ENCODE measurements at places on chromosomes 3 and 15.

DNA sequence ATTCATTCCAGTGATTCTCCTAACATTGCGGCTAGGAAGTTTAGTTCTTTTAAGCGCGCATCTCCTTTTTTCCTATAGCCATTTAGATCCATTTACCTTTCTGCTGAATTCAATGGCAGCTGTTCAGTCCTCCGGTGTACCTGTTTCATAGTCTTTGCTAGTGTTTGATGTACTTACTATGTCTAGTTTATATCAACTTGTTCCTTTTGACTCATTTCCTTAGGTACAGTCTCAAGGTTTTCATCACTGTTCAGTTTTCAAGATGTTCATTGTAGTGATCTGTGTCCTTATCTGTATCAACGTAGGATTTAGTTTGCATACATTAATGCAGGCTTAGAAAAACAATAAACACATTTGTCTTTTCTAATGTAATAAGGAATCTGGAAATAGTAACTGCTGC lies 59.0 kb upstream of the MBNL1 start:
- peaks cover 13% of the 10 kb centered on the region for H3K4me1 ChIP-seq
- no peak overlapping the region for H3K27ac ChIP-seq
- no peaks in the 10 kb centered on the region for H3K36me3 ChIP-seq
- no peak for DNase-seq
- no peak overlapping the region for H3K4me3 ChIP-seq
- no peaks in the 10 kb centered on the region for H3K27me3 ChIP-seq

DNA sequence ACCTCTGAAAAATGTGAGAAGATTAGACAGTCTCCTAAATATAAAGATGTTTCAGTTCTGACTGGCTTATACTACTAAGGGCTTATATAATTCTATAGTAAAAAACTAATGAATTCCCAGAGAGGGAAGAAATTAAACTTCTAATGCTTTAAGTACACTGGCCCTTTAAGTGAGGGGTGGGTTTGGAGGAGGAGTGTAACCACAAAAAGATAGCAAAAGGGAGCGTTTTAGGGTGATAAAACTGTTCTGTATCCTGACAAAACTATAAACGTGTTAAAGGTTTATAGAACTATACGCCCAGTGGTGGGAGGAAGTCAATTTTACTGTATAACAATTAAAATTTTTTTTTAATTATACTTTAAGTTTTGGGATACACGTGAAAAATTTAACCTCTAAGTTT lies 45.8 kb downstream of the CEP152 start:
- H3K36me3 ChIP-seq, result peaks cover 79% of the 10 kb centered on the region
- H3K27me3 ChIP-seq, result no peaks in the 10 kb centered on the region
- no peak overlapping the region for H3K27ac ChIP-seq
- H3K4me3 ChIP-seq, result no peak overlapping the region
- peaks cover 4% of the 10 kb centered on the region for H3K4me1 ChIP-seq

- no peaks in the 10 kb centered on the region for H3K27me3 ChIP-seq
- DNase-seq, result no peak
- peaks cover 57% of the 10 kb centered on the region for H3K4me1 ChIP-seq
- H3K27ac ChIP-seq, result no peak overlapping the region
- H3K36me3 ChIP-seq, result no peaks in the 10 kb centered on the region
- H3K4me3 ChIP-seq, result no peak overlapping the region
These were observed 41.3 kb upstream of the MUC4 start for GRCh38 chr3:195853036-195853435.

- H3K27me3 ChIP-seq, result no peaks in the 10 kb centered on the region
- H3K4me1 ChIP-seq, result no peaks in the 10 kb centered on the region
- H3K4me3 ChIP-seq, result no peak overlapping the region
- DNase-seq, result no peak
- no peak overlapping the region for H3K27ac ChIP-seq
These were observed 28.1 kb downstream of the LSAMP start for GRCh38 chr3:116417151-116417550.

- DNase-seq, result no peak
- no peak overlapping the region for H3K4me3 ChIP-seq
- no peak overlapping the region for H3K27ac ChIP-seq
- no peaks in the 10 kb centered on the region for H3K36me3 ChIP-seq
- H3K27me3 ChIP-seq, result no peaks in the 10 kb centered on the region
- H3K4me1 ChIP-seq, result no peaks in the 10 kb centered on the region
These were observed 105.0 kb downstream of the EDEM1 start for GRCh38 chr3:5292512-5292911.

GRCh38 chr15:55707951-55708350 lies 35.0 kb downstream of the PRTG start:
- no peak overlapping the region for H3K27ac ChIP-seq
- no peak overlapping the region for H3K4me3 ChIP-seq
- no peaks in the 10 kb centered on the region for H3K36me3 ChIP-seq
- no peak for DNase-seq

DNA sequence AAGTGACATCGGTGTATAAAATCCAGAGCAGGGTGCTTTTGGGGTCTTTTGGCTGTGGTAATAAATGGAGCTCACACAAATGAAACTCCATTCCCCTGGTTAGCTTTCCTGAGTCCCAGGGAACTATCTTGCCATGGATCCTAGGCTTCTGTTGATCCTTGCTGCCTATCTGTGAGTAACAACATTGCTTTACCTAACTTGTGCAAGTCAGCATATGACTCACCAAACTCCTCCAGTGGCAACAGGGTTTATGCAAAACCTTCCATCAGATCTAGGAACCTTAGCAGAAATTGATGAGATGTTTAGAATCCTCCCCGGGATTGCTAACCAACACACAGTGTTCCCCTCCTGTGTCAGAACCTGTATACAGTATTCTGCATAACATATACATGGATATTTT lies 105.4 kb downstream of the SCAPER start:
- peak; percentile 12 for DNase-seq
- no peaks in the 10 kb centered on the region for H3K27me3 ChIP-seq
- no peaks in the 10 kb centered on the region for H3K36me3 ChIP-seq
- H3K4me1 ChIP-seq, result no peaks in the 10 kb centered on the region
- H3K4me3 ChIP-seq, result no peak overlapping the region
- H3K27ac ChIP-seq, result no peak overlapping the region

- H3K36me3 ChIP-seq, result no peaks in the 10 kb centered on the region
- no peak overlapping the region for H3K27ac ChIP-seq
- no peak for DNase-seq
- H3K4me3 ChIP-seq, result no peak overlapping the region
- no peaks in the 10 kb centered on the region for H3K27me3 ChIP-seq
These were observed 202.0 kb upstream of the KCNMB2 start for GRCh38 chr3:178334239-178334638.

DNA sequence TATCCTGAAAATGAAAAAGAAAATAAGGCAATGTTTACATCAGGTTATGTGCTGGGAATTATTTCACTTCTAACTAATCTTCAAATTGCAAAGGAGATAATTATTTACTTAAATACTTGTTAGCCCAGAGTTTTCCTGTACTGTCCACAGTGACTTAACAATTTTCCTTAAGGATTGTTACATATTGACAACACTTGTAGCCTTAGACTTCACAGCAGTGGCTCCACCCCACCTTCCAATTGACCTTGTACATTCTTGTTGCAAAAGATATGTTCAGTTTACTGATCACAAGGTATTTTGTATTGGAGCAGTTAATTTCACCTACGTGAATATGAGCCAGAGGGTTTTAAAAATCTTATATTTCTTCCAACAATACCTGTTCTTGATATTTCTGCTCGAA lies 376.9 kb downstream of the CNTN6 start:
- H3K4me3 ChIP-seq, result no peak overlapping the region
- H3K36me3 ChIP-seq, result no peaks in the 10 kb centered on the region
- no peak overlapping the region for H3K27ac ChIP-seq

DNA sequence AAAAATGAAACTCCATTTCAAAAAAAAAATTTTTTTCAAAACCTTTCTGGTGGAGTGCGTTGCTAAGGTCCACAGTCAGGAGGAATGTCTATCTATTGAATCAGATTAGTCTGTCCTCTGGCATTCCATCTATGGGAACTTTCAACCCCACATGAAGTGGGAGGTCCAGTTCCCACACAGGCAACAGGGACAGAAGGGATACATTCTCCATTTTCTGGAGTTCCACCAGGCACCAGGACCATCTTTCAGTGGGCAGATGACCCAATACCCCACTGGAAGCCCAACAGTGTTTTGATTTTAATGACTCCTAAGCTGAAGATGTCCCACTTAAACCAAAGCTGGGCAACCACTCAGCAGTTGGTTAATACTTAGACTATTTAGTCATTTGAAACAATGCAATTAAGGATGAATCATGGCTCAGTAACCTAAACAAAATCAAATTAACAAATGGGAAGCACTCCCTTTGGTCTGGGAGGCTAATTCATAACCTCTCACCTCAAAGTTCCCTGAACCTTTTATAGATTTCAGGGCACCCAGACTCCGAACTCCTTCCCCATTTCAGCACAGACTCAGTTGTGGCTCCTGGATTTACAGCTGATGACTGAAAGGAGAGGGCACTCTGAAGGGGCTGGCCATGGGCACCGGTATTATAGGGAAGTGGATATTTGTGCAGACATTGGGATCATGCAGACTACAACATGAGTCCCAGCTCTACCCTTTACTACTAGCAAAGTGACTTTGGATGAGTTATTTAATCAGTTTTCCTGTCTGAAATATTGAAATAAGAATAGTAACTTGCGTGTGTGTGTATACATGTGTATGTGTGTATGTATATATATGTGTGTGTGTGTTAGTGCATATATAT lies 264.3 kb upstream of the LRTM1 start:
- DNase-seq, result no peak
- H3K27ac ChIP-seq, result no peak overlapping the region
- no peaks in the 10 kb centered on the region for H3K4me1 ChIP-seq
- H3K36me3 ChIP-seq, result no peaks in the 10 kb centered on the region
- no peaks in the 10 kb centered on the region for H3K27me3 ChIP-seq

DNA sequence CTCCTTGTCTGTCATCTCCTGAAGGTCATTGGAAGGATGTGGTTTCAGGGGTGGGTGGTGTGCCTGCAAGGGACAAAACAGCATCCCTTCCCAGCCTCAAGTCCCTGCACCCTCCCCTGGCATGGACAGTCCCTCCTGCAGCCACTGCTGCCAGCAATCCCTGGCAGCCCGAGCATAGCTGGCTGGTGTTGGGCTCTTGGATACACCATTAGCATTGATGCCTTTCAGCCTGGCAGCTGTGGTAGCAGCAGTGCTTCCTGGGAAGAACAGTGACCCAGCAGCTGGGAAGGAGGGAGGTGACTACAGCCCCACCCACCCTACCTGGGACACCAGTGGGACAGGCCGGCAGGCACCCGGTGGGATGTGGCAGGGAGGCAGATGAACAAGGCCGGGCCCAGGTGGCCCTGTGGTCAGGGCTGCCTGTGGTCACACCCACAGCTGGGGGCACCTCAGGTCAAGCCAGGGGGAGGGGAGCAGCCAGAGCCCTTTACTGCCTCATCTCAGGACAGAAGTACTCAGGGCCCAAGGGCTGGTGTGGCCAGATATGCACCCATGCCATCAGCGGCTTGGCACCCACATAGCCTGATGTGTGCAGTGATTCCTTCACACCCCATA lies 32.9 kb upstream of the TMEM115 start:
- peaks cover 5% of the 10 kb centered on the region for H3K27me3 ChIP-seq
- no peaks in the 10 kb centered on the region for H3K36me3 ChIP-seq
- H3K4me3 ChIP-seq, result no peak overlapping the region
- H3K4me1 ChIP-seq, result 0 out of 3 replicates have a peak, but pooled peaks cover 4% of the 10 kb centered on the region
- DNase-seq, result peak; percentile 24

DNA sequence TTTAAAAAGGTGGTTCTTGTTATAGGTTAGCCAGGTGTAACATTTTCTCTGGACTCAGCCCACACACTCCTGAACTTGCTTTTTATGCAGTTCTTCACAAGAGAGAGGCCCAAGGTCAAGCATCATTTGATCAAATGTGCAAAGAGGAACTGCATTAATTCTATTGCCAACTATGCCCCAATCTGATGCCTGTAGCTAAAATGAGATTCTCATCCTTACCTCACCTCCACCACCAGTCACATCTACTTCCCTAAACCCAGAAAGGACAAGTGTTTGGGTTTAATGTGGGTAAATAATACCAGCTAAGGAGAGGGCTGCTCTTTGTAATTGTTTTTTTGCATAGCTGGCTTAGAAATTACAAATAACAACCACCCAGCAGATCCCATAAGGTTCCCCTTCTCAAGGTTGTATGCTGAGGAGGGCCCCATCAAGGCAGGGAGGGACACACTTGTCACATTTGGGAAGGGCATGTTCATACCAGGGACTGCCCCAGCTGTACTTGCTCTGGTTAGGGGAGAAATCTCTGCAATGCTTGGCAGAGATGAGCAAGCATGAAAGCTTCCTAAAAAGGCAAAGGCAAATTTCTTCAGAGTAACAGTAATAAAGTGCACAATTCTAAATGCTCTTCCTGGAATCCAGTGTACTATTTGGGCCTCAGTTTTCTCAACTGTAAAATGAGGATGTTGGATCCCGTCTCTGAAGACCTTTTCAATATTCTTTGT lies 76.2 kb downstream of the TGFBR2 start:
- H3K4me1 ChIP-seq, result no peaks in the 10 kb centered on the region
- no peak overlapping the region for H3K27ac ChIP-seq
- no peaks in the 10 kb centered on the region for H3K27me3 ChIP-seq
- H3K4me3 ChIP-seq, result no peak overlapping the region

- H3K4me1 ChIP-seq, result peaks cover 8% of the 10 kb centered on the region
- H3K27ac ChIP-seq, result peak overlapping the region; percentile 47
- DNase-seq, result no peak
- H3K27me3 ChIP-seq, result no peaks in the 10 kb centered on the region
These were observed 66.9 kb downstream of the FNDC3B start for GRCh38 chr3:172106037-172106954.

DNA sequence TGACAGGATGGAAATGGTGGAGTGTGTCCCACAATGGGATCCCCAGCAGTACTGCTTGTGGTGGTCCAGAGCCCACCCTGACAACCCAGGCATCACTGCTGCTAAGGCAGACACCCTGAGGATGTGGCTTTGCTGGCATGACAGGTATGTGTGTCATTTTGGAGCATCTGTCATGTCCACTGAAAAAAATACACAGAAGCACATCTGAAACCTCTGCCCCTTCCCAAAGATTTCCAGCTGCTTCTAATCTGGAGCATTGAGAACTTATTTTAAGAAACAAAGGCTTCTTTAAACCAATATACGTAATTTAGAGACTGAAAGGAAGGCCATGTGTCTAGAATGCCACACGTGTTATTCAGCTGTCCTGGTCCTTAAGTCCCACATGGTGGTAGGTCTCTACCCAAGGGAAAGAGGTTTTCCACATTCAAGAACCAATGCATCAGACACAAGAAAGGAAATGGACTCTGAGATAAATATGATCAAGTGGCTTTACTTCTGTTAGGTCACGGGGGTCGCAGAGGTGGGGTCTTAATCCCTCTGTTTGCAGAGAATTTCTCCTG lies 88.3 kb downstream of the PDZRN3 start:
- DNase-seq, result no peak
- no peaks in the 10 kb centered on the region for H3K4me1 ChIP-seq
- H3K4me3 ChIP-seq, result no peak overlapping the region

- no peak overlapping the region for H3K27ac ChIP-seq
- peaks cover 35% of the 10 kb centered on the region for H3K36me3 ChIP-seq
- no peak for DNase-seq
- H3K4me1 ChIP-seq, result no peaks in the 10 kb centered on the region
- H3K4me3 ChIP-seq, result no peak overlapping the region
- no peaks in the 10 kb centered on the region for H3K27me3 ChIP-seq
These were observed 37.1 kb downstream of the ATP6V1A start for GRCh38 chr3:113783980-113784379.
